ENCODE measurements at places on chromosomes 3 and 15. TPM values are rescaled to one million over a fixed set of nuclear protein-coding genes. Genes with fewer than 3 reads are reported as not detected.

DNA sequence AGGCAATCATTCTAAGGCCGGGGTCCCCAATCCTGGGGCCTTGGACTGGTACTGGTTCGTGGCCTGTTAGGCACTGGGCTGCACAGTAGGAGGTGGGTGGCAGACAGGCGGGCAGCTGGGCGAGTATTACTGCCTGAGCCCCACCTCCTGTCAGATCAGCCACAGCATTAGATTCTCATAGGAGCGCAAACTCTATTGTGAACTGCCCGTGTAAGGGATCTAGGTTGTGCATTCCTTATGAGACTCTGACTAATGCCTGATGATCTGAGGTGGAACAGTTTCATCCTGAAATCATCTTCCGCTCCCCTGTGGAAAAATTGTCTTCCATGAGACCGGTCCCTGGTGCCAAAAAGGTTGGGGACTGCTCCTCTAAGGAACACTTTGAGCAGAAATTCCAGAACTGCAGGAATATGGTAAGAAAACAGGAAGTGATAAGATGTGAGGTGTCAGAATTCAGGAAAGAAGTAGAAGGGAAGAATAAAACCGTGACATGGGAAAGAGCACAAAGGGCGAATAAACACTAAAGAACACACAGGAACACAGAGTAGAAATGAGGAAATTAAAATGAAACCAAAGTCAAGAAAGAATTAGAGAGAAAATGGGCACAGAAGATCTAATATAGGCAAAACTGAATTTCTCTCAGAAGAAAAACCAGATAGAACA lies 57.6 kb downstream of the PDCD6IP start:
- no peak for DNase-seq

DISP2 gene
- total RNA-seq: 0.15 TPM

GRCh38 chr3:143839980-143840379 lies 8.3 kb downstream of the SLC9A9 start:
- no peak for DNase-seq

- no peak for DNase-seq
These were observed 218.6 kb downstream of the PDCD6IP start for GRCh38 chr3:34016925-34017587.

DNA sequence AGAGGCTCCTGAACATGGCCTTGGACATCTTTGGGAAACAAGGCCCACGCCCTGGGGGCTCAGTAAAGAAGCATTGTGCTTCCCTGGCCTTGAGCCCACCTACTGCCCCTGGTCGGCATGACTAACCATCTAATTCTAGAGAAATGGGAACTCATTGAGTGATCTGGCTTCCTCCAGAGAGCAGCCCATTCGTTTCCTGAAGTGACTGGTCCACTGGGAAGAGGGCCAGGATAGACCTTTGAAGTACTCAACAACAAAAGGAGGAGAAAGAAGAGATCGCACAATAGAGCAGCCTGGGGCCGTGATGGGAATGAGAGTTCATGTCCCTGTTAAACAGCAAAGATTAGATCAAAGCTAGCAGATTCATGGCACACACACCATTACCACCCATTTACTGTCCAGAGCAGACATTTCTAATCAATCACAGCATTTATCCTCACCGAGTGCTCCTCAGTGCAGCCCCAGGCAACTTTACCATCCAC lies 514.4 kb upstream of the PROK2 start:
- no peak for DNase-seq

SUSD5 gene
- not detected for total RNA-seq

- peak; percentile 61 for DNase-seq
These were observed 65.3 kb downstream of the MEIS2 start for GRCh38 chr15:37034835-37035748.
